ENCODE measurements at places on chromosomes 16 and 17. TPM values are rescaled to one million over a fixed set of nuclear protein-coding genes. Genes with fewer than 3 reads are reported as not detected.

GRCh38 chr17:72556944-72557826, 436.4 kb downstream of the SOX9 start:
- DNase-seq = peak; percentile 88

DNA sequence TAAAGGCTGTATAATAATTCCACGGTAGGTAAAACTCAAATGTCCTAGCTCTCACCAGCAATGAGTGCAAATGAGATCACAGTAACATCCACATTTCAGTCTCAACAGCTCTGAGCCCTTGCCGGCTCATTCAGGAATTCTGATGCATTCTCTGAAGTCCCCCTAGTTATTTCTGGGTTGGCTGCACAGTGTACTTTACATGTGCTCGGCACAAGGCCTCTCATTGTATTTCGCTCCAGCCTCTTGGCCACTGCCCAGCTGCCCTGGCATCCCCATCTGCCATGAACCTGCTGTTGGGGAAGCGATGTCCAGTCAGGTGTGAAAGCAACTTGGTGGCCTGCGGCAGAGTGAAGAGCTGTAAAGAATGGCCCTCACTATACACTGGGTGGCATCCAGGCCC, 14.3 kb downstream of the PRCD start:
- DNase-seq = no peak

- no peak for DNase-seq
These were observed 2.4 kb downstream of the SKAP1 start for GRCh38 chr17:48427598-48427997.

DNA sequence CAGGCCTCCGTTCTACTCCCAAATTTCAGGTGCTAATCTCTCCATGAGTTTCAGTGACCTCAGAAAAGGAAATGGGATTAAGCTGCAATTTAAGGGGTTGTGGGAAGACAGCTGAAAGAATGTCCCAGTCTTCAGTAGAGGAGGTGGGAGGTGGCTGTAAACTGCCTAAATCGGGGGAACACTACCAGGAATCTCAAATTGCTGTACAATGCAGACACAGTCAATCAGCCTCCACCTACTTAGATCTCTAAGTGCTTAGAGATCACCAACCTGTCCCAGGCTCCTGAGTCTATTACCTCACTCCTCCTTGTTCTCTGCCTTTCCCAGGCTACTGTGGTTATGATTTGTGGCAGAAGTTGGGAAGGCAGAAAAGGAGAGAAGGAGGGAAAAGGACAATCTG, 8.3 kb upstream of the TBX21 start:
- no peak for DNase-seq

Gene DPEP3
- total RNA-seq = 10.6 TPM
